ENCODE measurements at places on chromosomes 11 and 22.
A peak's percentile ranks its signal among the peaks of the same experiment; 100 is the strongest.

DNA sequence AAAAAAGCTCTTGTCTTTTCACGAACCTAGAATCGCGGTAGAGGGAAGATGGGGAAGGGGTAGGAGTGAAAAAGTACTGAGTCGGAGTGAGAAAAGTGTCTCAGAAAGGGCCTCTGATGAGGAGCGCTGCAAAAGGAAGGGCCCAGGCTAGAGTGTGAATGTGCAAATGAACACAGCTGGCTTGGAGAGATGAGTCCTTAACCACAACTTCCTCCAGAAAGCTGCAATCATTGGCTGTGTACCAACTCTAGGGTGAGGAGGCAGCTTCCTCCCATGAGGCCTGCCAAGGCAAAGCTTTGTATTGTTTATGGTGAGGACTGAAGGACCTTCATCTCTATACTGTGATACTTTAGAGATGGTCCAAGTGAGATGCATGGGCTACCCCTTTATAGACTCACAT lies 566.9 kb upstream of the ANO5 start:
- no peak for DNase-seq

DNA sequence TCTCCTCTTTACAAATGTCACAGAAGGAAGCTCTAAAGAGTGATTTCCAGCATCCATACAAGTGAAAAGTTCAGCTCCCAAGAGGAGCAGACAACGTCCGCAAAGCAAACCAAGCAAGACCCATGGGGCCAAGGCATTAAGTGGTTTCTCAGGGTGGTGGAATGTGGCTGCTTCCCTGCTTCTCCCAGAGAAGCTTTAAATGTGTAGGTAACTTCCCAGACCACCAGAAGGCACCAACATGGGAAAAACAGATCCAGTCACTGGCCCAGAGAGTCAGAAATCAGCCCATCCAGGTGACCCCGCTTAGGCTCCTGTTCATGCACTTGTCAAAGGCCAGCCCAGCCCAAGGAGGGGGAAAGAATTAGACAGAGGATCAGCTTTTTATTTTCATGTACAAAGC lies 13.3 kb upstream of the PHF21A start:
- DNase-seq, result no peak

DNA sequence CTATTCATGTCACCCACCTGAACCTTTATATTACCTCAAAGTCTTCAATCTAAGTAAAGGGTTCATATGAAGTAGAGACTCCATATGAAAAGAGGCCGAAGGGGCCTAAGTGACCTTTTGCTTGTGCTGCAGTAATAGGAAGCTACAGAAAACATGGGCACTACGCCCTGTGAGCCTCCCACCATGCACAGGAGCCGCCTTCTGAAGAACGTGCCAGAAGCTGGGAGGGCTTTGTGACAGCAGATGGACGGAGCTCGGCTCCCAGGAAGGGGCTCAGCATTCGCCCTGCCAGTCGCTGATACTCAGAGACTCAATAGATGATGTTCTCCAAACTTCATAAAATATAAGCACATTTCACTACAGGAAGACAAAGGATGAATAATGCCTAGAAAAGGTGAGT lies 21.2 kb downstream of the DEAF1 start:
- no peak for DNase-seq

- no peak for DNase-seq
Measured at GRCh38 chr22:50143096-50143495, 27.4 kb upstream of the PANX2 start.

- DNase-seq, result peak; percentile 50
Measured at GRCh38 chr11:120985718-120986569, 38.0 kb upstream of the TBCEL start.

DNA sequence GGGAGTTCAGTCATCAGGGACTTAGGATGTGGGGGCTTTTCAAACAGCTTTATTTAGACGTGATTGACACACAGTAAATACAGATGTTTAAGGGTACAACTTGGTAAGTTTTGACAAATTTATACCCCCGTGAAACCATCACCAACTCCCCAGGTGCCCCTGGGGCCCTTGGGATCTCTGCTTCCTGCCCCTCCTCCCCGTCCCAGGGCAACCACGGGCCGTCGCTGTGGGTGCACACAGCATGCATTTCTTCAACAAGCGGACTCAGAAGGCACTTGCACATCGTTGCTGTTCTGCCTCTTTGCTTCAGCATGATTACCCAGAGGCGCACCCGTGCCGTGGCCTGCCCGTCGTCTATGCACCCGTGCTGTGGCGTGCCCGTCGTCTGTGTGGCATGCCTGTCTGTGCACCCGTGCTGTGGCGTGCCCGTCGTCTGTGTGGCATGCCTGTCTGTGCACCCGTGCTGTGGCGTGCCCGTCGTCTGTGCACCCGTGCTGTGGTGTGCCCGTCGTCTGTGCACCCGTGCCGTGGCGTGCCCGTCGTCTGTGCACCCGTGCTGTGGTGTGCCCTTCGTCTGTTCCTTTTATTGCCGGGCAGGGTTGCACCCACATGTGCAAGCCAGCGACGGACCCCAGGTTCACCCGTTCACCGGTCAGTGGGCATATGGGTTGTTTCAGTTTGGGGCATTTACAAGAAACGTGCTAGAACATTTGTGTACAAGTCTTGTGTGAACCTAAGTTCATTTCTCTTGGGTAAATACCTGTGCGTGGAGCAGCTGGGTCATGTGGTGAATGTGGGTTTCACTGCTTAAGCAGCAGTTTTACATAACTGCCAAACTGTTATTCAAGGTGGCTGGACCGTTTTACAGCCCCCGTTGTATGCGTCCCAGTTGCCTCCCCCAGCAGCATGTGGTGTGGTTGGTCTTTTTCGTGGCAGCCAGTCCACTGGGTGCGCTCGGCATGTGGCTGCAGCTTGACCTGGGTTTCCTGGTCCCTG lies 8.3 kb downstream of the CD81 start:
- DNase-seq, result no peak

DNA sequence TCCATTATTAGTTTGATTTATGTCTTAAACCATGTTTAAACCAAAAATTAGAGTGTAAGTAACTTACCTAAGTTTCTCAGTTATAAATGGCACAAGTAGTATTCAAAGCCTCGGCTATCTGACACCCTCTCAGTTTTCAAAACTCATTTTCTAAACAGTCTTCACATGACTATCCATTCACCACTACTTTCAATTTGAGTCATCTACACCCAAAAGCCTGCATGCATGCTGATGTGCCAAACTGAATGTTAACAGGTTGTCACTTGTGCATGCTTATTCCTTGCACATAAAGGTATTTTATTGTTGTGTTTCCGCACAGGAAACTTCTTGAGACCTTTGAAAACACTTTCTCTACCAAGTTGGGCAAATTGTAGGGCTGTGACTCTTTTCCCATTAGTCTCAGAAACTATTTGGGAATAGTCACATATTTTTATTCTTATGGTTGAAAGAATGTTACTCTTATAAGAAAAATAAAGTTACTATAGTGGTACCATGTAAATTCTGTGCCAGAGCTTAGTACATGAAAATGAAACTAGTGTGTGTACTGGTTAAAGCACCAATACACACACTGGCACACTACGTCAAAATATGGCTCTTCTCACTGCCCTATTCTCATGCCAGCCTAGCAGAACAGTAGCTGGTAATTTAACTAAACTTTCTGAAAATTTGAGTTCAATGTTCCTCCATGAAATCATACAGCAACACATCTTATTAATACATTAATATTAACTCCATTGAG lies 2.2 kb upstream of the OR51E2 start:
- DNase-seq, result no peak

- no peak for DNase-seq
Measured at GRCh38 chr11:134046681-134047449, 22.0 kb upstream of the JAM3 start.

- DNase-seq, result no peak
Measured at GRCh38 chr11:84790849-84791427, 836.2 kb downstream of the DLG2 start.

GRCh38 chr11:64742087-64742888 lies 1.7 kb downstream of the RASGRP2 start:
- DNase-seq, result peak; percentile 20

DNA sequence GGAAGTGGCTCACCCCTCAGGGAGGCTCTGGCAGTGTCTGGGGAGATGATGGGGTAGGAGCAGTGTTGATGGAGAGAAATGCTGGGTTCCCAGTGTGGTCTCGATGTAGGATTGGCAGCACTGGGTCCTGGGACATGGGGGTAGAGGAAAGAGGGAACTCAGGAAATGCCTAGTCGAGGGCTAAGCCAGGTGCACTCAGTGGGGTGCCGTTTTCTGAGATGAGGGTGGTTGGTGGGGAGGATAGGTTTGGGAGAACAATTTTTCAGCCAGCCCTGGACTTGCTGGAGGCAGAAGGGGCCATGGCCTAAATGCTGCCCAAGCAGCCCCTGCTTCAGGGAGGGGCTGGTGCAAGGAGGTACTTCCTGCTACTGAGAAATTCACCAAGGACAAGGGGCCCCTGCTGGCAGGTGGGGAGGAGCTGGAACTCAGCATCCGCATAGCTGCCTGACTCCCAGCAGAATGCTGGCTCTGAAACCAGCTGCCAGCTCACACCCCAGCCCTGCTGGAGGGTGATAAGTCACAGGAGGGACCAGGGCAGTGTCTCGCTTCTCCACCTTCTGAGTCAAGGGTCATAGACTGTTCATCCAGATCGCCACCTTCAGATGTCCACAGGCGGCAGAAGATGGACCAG lies 6.0 kb downstream of the CCDC157 start:
- DNase-seq, result no peak

All from NCI-H226 (cell line).